ENCODE measurements at places on chromosomes 2 and 18.

DNA sequence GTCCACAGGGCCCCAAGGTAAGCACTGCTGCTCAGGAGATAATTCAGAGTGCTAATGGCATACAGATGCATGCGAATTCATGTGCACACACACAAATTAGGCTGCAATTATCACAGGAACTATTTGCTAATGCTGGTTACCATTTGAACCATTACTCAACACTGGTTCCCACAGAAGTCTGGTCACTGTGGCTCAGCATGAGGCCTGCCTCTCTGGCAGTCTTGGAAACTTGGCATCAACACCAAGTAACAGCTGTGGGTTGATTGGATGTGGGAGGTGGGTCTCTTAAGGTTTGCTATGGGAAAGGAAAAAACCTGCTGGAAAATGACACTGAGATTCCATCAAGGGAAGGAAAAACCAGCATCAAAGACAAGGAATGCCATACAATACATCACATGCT, 105.0 kb downstream of the CELF4 start:
- no peak for DNase-seq

GRCh38 chr2:212194396-212194795, 344.2 kb downstream of the ERBB4 start:
- DNase-seq: no peak

GRCh38 chr2:127041259-127041970, 65.5 kb downstream of the BIN1 start:
- DNase-seq: no peak

DNA sequence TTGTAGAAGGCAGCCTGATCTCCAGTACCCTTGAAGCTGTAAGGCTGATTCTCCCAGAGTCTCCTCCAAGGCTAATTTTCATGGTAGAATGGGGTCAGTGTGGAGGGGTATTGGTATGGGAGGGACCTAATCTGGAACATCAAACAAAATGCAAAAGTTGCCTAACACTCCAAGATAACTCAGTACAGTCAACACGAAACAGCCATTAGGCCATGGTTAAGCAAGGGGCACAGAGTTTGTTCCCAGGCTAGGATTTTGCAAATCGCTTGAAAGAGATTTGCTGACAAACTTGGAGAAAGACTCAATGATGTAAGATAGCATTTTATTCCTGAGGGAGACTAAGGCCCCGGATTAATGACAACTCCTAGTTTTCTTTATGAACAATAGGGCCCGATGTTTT, 5.4 kb downstream of the PID1 start:
- DNase-seq: no peak

- no peak for DNase-seq
These were observed 728.5 kb upstream of the NRXN1 start for GRCh38 chr2:51760441-51760840.
